Activated CD8-positive, alpha-beta memory T cell treated with anti-CD3 and anti-CD28 coated beads for 1 hour (primary cell): ENCODE measurements at places on chromosomes 2 and 18.

DNA sequence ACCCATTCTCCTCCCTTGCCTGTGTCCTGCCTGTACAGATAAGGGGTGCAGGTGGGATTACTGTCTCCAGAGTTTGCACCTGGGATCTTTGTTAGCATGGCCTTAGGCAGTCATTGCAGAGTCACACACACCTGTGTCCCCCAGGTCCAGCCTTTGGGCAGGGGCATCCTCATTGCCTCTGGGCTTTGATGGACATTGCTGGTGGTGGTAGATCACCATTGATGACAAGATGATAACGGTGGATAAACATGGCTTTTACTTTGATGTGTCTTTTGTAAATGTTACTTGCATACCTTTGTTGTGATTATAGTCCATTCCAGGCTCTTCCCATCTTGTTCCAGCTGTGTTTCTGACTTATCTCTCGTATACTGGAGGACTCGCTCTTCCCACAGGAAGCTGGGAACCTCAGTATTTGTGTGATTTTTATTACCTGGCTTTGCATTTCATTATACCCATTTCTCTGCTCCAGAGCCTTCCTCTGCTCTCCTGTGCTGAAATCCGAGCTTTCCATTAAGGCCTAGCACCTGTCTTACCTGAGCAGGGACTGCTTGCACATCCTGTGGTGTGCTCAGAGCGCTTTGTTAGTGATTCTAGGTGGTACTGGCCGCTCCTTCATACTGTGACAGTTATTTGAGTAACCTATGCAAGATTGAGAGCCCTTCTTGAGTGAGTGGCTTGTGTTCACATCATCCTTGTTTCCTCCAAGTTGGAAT lies 79.2 kb downstream of the PTPRM start:
- DNase-seq, result no peak

DNA sequence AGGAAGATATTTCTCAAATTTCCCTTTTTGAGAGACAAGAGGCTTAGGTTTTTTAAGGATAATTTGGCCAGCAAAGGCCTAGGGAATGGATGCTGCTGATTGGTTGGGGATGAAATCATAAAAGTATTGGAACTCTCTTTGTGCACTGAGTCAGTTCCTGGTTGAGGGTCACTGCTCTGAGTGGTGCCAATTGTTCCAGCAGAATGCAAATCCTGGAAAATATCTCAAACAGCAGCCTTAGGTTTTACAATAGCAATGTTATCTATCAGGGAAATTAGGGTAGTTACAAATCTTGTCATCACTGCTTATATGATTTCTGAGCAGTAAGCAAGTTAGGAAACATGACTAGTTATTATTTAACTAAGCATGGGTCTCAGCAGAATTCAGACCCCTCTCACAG lies 96.2 kb downstream of the RAD51AP2 start:
- no peak for DNase-seq

DNA sequence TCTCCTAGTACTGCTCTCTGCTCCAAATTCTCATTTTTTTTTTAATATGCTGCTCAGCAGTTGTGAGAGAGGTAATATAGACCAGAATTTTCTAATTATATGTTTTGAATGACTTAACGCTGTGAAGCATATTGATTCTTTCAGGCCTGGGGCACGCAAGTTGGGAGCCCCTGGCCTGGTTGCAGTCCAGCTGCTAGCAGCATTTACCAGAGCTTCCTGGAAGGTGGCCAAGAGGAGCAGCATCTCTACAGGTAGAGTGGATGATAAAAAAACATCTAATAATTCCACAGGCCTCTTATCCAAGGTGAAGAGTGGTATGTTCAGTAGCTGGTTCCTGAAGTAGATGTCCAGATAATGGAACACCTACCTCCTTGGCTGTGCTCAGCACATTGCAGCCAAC lies 7.3 kb upstream of the UGP2 start:
- DNase-seq, result no peak

DNA sequence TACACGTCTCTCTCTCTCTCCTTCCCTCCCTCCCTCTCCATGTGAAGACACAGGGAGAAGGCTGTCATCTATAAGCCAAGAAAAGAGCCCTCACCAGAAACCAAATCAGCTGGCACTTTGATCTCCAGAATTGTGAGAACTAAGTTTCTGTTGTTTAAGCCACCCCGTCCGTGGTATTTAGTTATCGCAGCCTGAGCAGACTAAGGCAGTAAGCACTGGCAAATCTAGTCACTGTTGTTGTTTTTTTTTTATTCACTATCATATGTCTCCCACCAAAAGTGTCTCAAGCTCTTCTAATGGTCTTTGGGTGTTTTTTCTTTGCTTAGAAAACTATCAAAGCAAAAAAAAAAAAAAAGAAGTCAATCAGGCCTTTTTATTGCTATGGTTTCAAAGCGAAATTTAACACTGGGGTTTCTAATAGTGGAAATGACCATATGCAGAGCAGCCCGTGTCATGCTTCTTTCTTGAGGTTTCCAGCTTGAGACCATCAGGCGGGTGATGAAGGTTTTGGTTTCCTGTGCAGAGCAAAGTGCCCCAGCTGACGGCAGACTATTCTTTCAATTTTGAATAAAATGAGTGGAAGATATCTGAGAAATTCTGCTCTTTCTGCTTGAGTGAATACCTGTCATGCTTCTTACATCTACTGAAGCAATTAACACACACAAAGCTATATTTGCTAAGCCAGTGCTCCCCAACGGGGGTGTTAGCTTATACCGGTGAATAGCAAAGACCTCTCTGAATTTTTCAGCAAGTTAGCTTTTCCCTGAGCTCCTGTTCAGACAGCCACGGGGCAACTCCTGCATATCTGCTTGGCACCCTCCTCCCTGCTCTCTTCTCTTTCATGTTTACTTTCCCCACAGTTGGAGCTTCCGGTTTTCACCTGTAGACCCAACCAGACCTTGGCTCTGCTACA lies 394.1 kb upstream of the ATP5MC3 start:
- DNase-seq, result no peak

DNA sequence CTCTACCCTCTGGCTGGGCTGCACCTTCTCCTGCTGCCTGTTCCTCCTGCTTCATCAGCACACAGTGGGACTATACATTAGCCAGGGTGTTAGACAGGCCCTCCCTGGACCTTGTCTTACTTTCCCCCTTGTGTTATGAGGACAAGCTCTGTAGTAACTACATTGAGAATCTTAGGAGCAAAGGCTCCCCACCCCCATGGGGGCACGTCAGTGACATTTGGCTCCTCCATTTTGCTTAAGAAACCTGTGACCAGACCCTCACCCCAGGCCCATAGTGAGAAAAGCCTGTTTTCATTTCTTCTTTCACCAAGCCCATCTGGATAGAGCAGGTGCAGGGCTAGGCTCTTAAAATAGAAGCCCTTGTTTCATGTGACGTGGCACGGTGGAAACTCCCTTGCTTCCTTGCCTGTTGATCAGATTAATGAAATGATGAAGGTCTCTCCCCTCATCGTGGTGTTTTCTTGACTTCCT lies 146.7 kb downstream of the RPIA start:
- no peak for DNase-seq

GRCh38 chr18:55123361-55123760 lies 164.1 kb upstream of the CCDC68 start:
- no peak for DNase-seq
